ENCODE measurements at places on chromosomes 7 and 10. TPM values are rescaled to one million over a fixed set of nuclear protein-coding genes. Genes with fewer than 3 reads are reported as not detected.

The TMEM229A gene
- not detected for total RNA-seq

The CDHR1 gene
- 0.26 TPM for total RNA-seq

The FAM237B gene
- not detected for total RNA-seq

The TFEC gene
- 0.33 TPM for total RNA-seq

The CCL24 gene
- total RNA-seq, result not detected

The LRRD1 gene
- total RNA-seq, result not detected

The SDHAF3 gene
- total RNA-seq, result 22.3 TPM

The HKDC1 gene
- 13.5 TPM for total RNA-seq

The STMP1 gene
- total RNA-seq, result 10.5 TPM

The METTL2B gene
- 15.3 TPM for total RNA-seq

The ACTL6B gene
- total RNA-seq, result 0.52 TPM

The JCAD gene
- total RNA-seq, result 15.3 TPM

The MICALL2 gene
- total RNA-seq, result 26.7 TPM

The DLD gene
- 123 TPM for total RNA-seq

The WIPF3 gene
- total RNA-seq, result 1.0 TPM

The KLF14 gene
- total RNA-seq, result not detected

The FFAR4 gene
- total RNA-seq, result 2.3 TPM

The CLEC2L gene
- not detected for total RNA-seq

The TYSND1 gene
- total RNA-seq, result 17.6 TPM

The KAT6B gene
- 39.9 TPM for total RNA-seq

The RTKN2 gene
- total RNA-seq, result not detected

Measured in body of pancreas (tissue), 4 donors.